GM12878 (cell line): ENCODE measurements at places on chromosomes 6 and 20. TPM values are rescaled to one million over a fixed set of nuclear protein-coding genes. Genes with fewer than 3 reads are reported as not detected.
A peak's percentile ranks its signal among the peaks of the same experiment; 100 is the strongest.

GRCh38 chr6:11023032-11023431 is 21.1 kb downstream of the ELOVL2 start:
- no peaks in the 10 kb centered on the region for H3K36me3 ChIP-seq
- H3K4me3 ChIP-seq, result no peak overlapping the region
- peaks cover 8% of the 10 kb centered on the region for H3K4me1 ChIP-seq
- no peak overlapping the region for H3K27ac ChIP-seq
- peaks cover 2% of the 10 kb centered on the region for H3K27me3 ChIP-seq
- DNase-seq, result no peak

GRCh38 chr6:139439349-139439748 is 64.9 kb upstream of the CITED2 start:
- no peak overlapping the region for H3K4me3 ChIP-seq
- no peaks in the 10 kb centered on the region for H3K27me3 ChIP-seq
- H3K4me1 ChIP-seq, result no peaks in the 10 kb centered on the region
- no peak for DNase-seq

DNA sequence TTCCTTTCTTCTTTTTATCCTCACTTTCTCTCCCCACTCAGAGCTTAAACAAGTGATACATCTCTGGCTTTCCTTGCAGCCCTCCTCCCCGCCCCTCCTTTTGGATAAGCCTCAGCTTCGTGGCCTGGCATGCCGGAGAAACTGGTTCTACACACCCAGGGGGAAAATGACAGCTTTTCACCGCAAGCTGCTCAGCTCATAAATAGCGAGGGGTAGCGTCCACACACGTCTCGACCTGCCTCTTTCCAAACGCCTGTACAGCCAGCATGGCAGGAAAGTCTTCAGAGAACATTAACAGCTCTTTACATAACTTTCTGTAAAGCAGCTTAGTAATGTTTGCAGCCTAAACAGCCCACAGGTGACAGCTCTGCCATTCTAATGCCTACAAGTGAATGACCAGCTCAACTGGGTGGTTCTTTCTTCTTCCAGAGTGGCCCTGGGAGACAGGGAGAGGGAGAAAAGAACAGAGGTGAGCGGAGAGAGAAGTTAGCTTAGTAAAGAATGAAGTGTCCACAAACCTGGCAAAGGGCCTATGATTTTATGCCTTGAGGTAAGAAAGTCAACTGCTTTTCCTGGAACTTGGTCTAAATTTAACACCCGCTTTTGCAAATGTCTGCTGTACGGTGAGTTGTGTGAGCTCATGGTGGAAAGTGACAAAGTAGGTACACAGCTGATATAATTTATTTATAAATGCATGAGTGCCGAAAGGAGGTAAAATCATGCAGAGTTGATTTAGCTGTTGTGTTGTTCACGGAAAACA is 251.5 kb downstream of the TFAP2A start:
- no peak overlapping the region for H3K4me3 ChIP-seq
- no peaks in the 10 kb centered on the region for H3K27me3 ChIP-seq
- no peaks in the 10 kb centered on the region for H3K4me1 ChIP-seq
- no peaks in the 10 kb centered on the region for H3K36me3 ChIP-seq

The MAK gene
- total RNA-seq, result 0.05 and 0.08 TPM in 2 replicates

DNA sequence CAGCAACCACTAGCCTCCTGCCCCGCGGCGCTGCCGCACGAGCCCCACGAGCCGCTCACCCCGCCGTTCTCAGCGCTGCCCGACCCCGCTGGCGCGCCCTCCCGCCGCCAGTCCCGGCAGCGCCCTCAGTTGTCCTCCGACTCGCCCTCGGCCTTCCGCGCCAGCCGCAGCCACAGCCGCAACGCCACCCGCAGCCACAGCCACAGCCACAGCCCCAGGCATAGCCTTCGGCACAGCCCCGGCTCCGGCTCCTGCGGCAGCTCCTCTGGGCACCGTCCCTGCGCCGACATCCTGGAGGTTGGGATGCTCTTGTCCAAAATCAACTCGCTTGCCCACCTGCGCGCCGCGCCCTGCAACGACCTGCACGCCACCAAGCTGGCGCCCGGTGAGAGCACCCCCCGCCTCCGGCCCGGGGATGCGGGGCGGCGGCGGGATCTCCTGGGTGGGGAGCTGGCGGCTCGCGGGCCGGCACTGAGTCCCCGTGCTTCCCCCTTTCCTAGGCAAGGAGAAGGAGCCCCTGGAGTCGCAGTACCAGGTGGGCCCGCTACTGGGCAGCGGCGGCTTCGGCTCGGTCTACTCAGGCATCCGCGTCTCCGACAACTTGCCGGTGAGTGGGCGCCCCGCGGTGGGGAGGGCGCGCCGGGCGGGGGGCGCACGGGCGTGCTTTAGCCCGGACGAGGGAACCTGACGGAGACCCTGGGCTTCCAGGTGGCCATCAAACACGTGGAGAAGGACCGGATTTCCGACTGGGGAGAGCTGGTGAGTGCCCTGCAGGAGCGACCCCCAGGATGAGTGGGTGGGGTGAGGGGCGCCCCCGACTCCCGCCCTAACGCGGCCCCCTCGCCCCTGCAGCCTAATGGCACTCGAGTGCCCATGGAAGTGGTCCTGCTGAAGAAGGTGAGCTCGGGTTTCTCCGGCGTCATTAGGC is 585 bp downstream of the PIM1 start:
- peak overlapping the region; percentile 61 for H3K27ac ChIP-seq
- H3K36me3 ChIP-seq, result peaks cover 7% of the 10 kb centered on the region
- peaks cover 23% of the 10 kb centered on the region for H3K4me1 ChIP-seq
- H3K4me3 ChIP-seq, result peak overlapping the region; percentile 83

DNA sequence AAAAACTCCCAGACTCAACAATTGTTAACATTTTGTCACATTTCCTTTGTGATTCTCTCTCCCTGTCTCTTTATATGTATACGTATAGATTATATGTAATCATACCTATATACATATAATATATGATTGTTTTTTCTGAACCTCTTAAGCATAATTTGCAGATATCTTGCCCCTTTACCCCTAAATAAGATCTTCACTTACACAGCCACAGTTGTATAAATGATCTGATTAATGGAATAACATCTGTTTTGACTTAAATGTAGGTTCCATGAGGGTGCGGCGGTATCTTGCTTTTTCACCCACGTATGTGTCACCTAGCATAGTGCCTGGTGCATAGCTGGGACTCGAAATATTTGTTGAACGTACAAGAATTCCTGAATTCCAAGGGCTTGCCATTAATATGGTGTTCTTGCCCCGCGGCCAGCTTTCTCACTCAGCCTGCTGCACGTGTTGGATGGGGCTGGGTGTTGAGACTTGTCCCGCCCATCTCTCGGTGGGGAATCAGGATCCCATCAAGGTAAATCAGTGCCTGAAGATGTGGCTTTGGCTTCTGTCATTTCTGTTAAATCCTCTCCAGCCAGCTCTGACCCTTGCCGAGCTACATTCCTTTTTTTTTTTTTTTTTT is 10.4 kb upstream of the MANBAL start:
- peaks cover 34% of the 10 kb centered on the region for H3K4me1 ChIP-seq
- no peak overlapping the region for H3K4me3 ChIP-seq
- H3K27ac ChIP-seq, result no peak overlapping the region

The TOX2 gene
- 40.5 and 40.6 TPM in 2 replicates for total RNA-seq

GRCh38 chr6:129491436-129491835 is 218.5 kb downstream of the ARHGAP18 start:
- H3K4me3 ChIP-seq, result no peak overlapping the region
- DNase-seq, result no peak
- H3K27me3 ChIP-seq, result no peaks in the 10 kb centered on the region
- peaks cover 23% of the 10 kb centered on the region for H3K4me1 ChIP-seq
- H3K27ac ChIP-seq, result peak overlapping the region; percentile 88; the same call in 1 of the 2 replicates
- no peaks in the 10 kb centered on the region for H3K36me3 ChIP-seq

DNA sequence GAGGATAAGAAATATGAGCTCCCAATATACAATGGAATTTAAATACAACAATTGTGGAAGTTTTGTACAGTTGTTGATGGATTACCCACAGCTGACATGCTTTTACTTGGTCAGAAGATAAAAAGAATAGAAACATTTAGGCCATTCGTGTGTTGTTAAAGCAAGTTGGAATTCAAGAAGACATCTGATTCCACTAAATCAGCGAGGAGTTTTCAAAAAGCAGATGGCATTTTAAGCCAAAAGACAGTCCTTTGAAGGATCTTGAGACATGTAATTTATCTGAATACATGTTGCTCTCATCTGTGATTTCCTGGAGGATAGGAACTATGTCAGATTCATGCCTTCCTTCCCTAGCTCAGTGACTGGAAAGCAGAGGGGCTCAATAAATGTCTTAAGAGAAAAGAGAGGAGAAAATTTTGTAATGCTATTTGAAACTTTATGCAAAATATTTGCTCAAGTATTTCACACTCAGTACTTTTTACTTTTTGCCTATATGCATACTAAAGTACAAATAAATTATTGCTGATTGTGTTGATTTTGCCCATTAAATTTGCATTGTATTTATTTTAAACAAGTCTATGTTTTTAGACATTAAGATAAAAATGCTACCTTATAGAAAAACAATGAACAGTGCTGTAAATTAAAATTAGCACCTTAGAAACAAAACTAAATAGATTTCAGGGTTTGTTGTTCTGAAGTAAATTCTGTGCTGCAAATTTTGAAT is 733.8 kb upstream of the FLRT3 start:
- no peaks in the 10 kb centered on the region for H3K27me3 ChIP-seq
- no peak overlapping the region for H3K4me3 ChIP-seq
- H3K4me1 ChIP-seq, result no peaks in the 10 kb centered on the region
- no peak overlapping the region for H3K27ac ChIP-seq
- no peaks in the 10 kb centered on the region for H3K36me3 ChIP-seq

GRCh38 chr20:62496568-62497218 is 20.9 kb upstream of the GATA5 start:
- peaks cover 16% of the 10 kb centered on the region for H3K4me1 ChIP-seq
- H3K27ac ChIP-seq, result no peak overlapping the region
- no peak overlapping the region for H3K4me3 ChIP-seq
- DNase-seq, result no peak
- H3K27me3 ChIP-seq, result no peaks in the 10 kb centered on the region

GRCh38 chr6:43762966-43763695 is 6.9 kb upstream of the VEGFA start:
- H3K4me3 ChIP-seq, result no peak overlapping the region
- H3K27ac ChIP-seq, result no peak overlapping the region
- H3K27me3 ChIP-seq, result no peaks in the 10 kb centered on the region
- peaks cover under 1% of the 10 kb centered on the region for H3K4me1 ChIP-seq
- no peaks in the 10 kb centered on the region for H3K36me3 ChIP-seq

The SUMO4 gene
- total RNA-seq, result 1.6 and 2.1 TPM in 2 replicates

The UFL1 gene
- total RNA-seq, result 20.7 and 21.5 TPM in 2 replicates

DNA sequence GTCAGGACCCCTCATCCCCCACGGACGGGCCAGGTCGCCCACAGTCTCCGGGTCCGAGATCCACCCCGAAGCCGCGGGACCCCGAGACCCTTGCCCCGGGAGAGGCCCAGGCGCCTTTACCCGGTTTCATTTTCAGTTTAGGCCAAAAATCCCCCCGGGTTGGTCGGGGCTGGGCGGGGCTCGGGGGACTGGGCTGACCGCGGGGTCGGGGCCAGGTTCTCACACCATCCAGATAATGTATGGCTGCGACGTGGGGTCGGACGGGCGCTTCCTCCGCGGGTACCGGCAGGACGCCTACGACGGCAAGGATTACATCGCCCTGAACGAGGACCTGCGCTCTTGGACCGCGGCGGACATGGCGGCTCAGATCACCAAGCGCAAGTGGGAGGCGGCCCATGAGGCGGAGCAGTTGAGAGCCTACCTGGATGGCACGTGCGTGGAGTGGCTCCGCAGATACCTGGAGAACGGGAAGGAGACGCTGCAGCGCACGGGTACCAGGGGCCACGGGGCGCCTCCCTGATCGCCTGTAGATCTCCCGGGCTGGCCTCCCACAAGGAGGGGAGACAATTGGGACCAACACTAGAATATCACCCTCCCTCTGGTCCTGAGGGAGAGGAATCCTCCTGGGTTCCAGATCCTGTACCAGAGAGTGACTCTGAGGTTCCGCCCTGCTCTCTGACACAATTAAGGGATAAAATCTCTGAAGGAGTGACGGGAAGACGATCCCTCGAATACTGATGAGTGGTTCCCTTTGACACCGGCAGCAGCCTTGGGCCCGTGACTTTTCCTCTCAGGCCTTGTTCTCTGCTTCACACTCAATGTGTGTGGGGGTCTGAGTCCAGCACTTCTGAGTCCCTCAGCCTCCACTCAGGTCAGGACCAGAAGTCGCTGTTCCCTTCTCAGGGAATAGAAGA is 978 bp downstream of the HLA-A start:
- no peak for DNase-seq
- peak overlapping the region; percentile 73 for H3K4me3 ChIP-seq
- no peaks in the 10 kb centered on the region for H3K27me3 ChIP-seq
